ENCODE measurements at places on chromosomes 1 and 21.

- DNase-seq: no peak
Measured at GRCh38 chr1:198969981-198970380, 331.1 kb downstream of the PTPRC start.

DNA sequence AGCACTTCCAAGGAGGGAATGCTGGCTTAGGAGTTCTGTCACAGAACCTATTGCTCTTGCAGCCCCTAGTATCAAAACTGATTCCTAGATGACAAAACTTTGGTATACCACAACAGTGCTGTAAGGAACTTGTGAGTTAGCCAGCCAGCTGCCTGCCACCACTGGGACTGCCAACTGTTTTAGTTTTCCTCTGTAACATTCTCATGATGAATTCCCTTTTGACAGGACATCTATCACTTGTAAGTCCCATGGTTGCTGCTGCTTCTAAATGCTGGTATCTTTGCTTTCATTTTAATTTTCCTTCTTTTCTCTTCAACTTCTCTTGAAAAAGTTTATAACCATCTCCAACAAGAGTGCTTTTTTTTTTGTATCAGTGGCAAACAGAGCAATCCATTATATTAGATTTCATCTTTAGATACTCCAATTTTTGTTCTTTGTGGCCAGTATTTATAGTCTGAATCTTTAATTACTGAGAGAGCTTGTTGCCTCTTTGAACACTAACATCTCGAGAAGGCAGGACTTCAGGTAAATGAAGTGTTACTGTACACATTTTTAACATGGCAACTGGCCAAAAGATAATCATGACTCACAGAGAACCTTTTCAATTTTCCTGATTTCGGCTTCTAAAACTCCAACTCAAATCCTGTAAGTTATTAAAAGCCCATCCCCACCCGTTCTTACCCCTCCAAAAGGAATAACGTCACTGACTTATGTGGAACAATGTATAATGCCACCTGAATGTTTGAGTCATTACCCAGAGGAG lies 19.8 kb downstream of the DBT start:
- no peak for DNase-seq

- no peak for DNase-seq
Measured at GRCh38 chr1:173353350-173353749, 123.8 kb upstream of the PRDX6 start.

DNA sequence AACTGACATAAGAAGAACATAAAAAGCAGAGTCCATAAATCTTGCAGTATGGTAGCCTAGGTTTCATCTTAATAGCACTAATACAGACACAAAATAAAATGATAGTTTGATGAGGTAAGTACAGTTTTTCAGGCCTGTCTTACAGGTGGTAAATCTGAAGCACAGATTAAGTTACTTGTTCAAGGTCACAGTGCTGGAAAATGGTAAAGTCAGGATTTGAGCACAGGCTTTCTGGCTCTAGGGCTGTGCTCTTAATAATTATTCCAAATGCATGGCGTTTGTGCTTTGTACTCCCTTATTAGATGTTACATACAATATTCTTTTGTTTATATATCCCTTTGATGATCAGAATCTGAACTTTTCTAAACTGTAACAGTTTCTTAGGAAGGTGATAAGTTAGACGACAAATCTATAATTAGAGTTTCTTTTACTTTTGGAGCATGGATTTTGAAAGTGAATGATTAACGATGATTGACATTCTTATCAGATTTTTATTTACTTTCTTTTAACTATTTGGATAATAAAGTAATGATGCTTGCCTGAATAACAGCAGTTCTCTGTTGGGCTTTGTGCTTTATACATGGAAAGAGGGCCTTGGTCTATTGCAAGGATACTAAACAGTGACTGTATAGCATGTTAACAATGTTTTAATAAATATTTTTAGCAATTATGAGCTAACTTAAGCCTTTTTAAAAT lies 101.5 kb upstream of the CACYBP start:
- no peak for DNase-seq
